Activated CD4-positive, alpha-beta T cell treated with anti-CD3 and anti-CD28 coated beads for 1 hour (primary cell): ENCODE measurements at places on chromosomes 3 and 15.

DNA sequence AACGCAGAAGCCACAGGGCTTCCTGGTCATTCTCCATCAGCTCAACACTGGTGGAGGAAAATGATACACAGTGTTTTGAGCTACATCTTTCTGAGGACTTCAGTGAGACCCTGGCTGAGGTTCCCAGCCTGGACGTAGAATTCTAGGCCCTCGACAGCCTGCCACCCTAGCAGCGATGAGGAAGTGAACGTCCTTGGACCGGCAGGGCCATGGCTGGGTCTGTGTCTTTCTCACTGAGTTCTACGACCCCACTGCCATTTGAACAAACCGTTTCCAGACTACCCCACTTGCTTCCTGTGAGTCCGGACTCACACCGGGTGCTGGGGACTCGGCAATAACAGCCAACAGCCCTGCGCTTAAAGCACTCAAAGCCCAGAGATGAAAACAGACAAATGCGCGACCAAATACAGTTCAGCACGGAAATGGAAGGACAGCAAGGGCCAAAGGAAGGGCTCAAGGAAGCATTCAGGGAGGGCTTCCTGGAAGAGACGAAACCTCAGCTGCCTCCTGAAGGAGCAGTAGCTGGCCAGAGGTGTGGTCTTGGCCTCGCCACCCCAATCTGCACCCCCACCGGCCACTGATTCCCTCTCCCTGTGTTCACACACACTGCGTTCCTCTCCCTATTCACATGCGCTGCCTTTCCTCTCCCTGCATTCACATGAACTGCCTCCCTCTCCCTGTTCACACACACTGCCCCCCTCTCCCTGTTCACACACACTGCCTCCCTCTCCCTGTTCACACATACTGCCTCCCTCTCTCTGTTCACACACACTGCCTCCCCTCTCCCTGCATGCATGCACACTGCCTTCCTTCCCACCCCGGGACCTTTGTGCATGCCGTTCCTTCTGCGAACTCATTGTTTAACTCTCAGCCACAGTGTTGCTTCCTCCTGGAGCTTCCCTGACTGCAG lies 136.3 kb upstream of the PRR20G start:
- no peak for DNase-seq

DNA sequence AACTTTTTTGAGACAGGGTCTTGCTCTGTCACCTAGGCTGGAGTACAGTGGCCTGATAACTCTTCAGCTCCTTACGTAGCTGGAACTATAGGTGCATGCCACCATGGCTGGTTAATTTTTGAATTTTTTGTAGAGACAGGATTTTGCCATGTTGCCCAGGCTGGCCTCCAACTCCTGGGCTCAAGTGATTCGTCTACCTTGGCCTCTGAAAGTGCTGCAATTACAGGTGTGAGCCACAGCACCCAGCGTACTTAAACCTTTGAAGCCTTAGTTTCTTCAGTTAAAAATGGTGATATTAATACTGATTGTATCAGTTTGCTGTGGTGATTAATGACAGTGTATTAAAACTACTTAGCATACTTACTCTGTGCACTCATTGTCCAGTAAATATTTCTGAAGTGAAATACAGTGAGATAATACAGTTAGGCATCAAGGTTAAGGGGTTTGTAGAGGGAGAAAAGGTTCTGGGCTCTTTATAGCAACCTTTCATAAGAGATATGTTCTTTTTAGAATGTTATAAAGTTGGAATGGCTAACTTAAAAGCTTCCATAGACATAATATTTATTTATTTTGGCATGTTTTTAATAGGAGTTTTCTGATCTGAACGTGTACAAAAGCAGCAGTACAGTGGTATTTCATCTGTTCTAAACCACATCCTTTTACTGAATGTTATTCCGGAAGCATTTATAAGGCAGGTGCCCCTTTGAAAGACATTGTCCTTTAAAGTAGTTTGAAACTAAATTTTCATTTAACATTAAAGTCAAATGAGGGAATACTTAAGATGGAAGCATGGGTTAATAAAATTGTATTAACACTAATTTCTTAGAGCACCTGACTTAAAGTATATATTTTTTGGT lies 23.6 kb downstream of the NCK1 start:
- DNase-seq: no peak

- DNase-seq: no peak
These were observed 193.2 kb downstream of the GOLGA6L6 start for GRCh38 chr15:20348291-20348899.

GRCh38 chr15:70376929-70377691 lies 279.4 kb upstream of the TLE3 start:
- no peak for DNase-seq

DNA sequence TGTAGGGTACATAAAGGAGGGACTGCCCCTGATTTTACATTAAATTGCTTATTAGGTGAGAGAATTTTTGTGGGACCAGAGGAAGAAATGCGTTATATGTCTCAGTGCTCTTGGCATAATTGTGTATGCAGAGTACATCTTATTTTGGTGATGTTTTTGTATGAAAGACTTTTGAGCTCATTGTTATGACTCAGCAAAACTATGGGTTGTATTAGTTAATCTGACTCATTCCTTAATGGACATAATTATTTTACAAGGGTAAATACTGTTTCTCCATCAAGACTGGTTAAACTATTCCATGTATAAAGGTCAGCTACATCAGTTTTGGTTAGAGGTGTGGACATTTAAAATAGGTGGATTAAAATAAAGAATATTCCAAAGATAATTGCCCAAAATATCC lies 156.8 kb downstream of the ALCAM start:
- DNase-seq: no peak

GRCh38 chr3:139676632-139677387 lies 962 bp downstream of the NMNAT3 start:
- DNase-seq: no peak

GRCh38 chr3:185928496-185928895 lies 9.3 kb downstream of the TRA2B start:
- no peak for DNase-seq

- DNase-seq: no peak
These were observed 242.0 kb upstream of the FEZF2 start for GRCh38 chr3:62615258-62615849.

GRCh38 chr3:112092496-112093179 lies 6.4 kb downstream of the C3orf52 start:
- DNase-seq: no peak

DNA sequence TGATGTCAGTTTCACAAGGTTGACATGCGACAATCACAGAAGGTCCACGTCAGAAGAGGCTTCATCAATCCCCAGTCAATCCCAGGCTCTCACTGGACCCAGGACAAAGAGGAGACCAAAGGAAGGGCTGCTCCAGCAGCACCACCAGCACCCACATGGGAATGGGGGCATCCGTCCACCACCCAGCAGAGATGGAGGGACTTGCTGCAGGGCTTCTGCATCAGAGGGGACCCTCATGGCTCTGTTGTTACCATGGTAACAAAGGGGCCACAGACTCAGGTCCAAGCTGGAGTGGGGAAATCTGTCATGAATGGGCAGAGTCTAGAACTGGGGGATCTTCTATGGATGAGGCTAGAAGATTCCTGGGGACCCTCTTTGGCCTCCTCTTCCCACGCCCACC lies 13.1 kb downstream of the PLA2G4F start:
- DNase-seq: no peak
